ENCODE measurements at places on chromosomes 2 and 18.
A peak's percentile ranks its signal among the peaks of the same experiment; 100 is the strongest.

DNA sequence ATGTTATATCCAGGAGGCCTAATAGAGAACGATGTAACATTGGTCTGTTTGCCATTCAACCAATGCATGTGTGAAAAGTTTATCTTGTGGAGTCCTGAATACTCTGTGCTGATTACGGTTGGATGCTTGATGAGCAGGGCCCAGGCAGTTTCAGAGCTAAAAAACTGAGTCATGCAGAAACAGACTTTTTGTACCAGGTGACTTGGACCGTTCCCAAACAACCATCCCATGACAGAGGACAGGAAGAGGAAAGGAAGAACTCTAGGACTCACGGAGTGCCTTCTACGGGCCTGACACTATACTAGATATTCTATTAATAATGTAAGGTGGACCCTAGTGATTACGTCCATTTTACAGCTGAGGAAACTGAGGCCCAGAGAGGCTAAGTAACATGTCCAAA, 142.1 kb downstream of the ARHGAP28 start:
- no peak for DNase-seq

DNA sequence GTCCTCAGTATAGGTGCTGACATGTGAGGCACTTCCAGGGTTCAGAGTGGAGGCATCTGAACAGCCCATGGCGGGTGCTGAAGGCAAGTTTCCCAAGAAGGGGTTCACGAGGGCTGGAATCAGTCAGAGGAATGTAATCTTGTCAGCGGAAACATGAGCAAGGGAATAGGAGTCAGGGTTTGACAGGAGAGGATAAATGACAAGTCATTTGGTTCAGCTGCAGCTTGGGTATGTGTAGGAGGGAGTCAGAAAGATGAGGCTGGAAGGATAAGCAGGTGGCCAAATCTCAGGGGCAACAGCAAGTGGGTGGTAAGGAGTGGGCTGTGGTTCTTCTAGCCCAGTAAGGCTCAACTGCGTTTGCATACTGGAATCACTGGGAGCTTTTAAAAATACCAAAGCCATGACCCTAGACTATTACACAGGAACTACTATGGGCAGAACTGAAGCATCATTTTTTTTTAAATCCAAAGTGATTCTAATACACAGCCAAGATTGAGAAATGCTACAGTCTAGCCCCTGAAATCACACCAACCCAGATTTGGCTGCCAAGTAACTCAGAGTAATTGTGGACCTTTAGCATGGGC, 41.8 kb upstream of the NAB1 start:
- DNase-seq = no peak

- DNase-seq = peak; percentile 9
Observed at GRCh38 chr2:102141970-102142828, at the start of gene IL1R1. Gene IL1R1, plus strand, starts transcription at chr2:102142746. Its CDS starts 14,979 bp downstream, at chr2:102157725.

DNA sequence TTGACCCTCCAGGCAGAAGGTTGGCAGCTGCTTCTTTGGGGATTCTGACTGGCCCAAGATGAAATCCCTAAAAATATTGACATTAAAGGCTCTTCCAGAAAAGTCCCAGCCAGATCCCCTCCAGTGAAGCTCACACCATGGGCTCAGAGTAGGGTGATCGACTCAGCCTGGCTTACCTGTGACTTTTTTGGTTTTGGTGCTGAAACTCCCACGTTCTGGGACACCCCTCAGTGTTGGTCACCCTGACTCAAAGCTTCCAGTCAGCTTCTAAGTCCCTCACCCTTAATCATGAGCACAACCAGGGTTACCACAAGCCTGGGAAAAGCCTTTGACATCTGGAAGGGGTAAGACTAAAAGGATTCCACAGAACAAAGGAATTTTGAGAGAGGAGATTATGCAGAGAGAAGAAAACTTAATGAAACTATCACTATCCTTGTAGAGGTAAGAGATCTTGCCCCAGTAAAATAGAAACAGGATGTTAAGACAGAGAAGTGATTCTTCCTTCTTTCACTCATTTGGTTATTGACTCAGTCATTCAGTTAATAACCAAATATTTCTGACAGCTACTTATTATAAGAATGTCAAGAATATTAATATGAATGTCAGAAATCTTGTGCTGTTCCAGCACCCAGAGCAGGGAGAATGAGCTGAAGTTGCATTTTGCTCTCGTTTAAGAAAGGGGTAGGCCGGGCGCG, 66.8 kb upstream of the SEC11C start:
- DNase-seq = no peak

DNA sequence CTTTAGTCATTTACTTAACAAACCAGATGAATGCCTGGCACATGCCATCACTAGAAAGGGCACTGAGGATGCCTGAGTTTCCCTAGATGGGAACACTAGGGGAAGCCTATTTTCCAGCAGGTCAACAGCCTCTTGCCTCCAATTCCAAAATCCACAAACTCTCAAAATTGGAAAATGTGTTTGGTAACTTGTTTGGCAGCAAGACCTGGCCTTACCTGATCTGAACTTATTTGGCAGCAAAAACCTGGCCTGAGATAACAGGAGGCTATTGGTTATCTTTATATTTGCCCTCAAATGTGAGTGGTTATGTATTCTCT, 2.6 kb downstream of the LIPG start:
- DNase-seq = no peak

DNA sequence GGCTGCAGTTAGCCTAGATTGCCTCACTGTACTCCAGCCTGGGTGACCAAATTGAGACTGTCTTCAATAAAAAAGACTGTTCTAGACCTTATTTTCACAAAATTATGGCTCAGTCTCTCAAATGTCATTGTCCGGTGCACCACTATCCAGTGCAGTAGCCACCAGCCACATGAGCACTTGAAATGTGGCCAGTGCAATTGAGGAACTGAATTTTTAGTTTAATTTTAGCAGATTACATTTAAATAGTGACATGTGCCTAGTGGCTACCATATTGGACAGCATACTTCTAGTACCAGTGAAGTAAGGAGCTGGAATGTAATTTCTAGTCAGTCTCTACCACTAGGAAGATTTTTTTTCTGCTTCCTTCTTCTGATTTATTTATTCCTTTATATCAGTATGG, 39.4 kb downstream of the KCMF1 start:
- DNase-seq = no peak

DNA sequence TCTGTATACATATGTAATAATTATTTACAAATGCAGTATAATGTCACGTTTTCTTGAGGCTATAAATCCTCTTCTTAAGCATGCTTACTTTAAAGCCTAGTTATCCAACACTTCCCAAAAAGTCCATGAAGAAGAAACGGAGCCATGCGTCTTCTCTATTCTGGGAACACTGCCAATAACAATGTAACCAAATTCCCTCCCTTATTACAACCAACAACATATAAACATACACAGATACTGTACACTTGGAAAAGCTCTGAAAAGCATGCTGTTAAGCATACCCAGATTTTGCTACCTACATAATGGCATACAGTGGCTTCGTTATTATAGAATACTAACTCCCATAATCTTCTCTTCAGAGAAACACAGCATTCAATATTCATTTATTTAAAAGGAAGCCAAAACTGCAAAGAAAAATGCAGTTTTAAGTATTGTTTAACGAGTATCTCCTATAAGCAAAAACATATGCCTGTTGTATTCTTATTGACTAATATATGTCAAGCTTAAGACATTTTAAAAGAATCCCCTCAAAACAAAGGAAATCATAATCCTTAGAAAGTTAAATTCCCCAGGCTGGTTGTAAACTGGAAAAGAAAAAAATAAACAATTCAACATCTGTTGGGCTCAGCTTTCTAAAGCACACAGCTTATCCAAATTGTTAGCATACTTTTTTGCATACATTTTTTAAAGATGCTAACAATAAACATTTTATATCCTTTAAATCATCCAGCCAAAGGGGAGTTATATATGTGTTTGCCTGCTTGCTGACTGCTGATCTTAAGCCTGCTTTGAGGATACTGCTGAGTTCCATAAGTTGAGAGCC, 83.4 kb downstream of the SLC25A12 start:
- DNase-seq = no peak

DNA sequence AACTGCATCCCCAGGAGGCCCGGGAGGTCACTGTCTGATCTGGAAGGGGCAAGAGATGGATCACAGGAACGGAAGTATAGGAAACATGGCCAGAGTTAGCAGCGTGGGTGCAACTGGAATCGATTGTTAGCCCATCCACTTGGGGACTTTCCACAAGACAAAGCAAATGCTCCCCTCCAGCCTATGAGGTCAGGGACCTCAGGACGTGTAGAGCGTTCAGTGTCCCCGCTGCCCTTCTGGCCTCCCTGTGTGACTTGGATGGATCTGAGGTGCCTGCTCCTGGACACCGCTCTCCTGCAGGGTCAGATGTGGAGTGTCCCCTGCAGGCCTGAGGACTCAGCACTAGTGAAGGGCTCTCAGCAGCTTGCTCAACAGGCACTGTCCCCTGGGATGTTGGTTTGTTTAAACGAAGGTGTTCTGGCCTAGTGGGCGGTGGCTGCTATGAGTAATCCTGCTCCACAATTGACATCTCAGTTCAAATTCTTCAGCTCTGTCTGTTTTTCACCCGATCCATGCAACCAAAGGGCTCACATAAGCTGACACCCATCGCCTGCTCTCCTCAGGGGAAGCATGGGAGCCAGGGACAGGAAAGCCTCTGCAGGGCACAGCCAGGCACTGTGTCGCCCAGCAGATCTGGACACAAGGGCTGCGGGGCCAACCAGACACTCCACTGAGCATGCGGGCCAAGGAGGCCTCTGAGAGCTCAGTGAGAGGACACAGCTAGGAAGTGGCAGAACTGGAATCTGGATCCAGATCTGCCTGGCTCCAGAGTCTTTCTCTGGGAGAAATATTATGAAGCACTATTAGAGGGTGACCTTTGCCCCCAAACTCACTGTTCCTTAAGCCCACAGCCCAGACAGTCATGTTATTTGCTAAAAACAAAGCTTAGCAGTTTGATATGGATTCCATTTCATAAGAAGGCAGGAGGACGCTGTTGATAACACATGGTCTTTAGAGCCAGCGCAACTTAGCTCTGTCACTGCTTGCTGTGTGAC, 78.5 kb downstream of the RHOB start:
- peak; percentile 48 for DNase-seq

DNA sequence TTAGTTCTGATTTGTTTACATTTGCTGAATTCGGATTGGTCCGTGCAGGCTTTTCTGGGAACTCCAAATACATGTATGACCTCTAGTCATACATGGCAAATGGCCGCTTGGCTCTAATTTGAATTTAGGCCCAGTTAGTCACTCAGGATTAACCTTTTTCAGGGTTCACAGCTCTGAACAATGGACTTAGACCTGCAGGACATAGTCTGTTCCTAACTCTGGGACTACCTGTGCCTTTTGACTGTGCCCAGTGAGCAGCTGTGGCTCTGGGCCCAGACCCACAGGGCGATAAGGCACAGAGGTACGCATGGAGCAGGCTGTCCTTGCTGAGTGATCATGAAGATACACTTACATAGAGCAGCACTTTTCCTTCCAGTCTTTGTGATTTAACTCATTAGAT, 28.5 kb downstream of the IL37 start:
- DNase-seq = no peak

DNA sequence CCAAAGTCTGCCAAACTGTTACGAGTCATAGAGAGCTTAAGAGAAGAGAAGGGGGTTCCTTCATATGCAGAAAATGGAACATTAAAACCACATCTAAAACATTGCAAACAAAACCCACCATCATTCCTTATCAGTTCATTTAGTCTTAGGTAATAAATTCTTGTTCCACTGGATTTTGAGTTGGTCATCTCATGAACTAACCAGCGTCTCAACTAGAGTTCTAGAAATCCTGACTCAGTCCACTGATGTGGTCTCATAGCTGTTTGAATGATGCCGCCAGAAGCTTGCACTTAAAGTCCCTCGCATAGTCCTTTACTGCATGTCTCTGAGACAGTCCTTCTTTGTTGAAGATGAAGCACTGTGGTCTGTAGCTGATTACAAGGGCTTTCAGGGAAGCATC, 15.0 kb upstream of the CAB39 start:
- no peak for DNase-seq

GRCh38 chr18:44048435-44048834, 632.3 kb upstream of the SETBP1 start:
- no peak for DNase-seq

DNA sequence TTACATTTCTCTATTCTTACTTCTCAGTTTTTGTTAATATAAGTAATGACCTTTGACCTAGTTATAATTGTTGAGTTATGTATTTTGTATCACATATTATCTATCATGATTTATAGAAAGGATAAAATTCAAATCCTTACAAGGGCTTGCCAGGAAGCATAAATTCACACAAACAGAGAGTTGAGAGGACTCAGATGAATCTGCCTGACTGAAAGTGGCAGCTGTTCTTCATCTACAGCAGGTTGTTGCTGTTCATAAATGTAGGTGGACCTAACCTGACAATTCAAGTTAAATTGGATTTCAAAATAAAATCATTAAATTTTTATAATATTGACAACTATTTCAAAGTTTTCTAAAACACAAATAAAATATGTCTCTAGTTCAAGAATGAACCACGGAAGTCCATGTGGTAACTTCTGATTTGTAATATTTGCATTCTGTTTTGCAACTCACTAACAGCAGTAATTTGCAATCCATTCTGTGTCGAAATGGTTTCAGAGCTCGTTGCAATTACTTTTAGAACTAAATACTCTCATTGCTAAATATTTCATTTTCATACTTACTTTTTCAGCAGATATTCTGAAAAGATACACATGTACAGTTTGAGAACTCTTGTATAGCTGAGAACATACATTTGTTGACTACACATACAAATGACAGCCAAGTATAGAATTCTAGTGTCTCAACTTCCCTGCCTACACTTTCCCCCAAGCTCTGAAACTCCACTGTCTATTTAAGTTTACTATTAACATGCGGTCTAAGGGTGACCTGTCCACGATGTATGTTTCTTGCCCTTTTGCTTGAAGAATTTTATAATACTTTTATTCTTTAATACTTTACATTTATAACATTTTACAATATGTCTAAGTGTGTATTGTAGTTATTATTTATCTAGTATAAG, 25.7 kb downstream of the SCN7A start:
- no peak for DNase-seq

DNA sequence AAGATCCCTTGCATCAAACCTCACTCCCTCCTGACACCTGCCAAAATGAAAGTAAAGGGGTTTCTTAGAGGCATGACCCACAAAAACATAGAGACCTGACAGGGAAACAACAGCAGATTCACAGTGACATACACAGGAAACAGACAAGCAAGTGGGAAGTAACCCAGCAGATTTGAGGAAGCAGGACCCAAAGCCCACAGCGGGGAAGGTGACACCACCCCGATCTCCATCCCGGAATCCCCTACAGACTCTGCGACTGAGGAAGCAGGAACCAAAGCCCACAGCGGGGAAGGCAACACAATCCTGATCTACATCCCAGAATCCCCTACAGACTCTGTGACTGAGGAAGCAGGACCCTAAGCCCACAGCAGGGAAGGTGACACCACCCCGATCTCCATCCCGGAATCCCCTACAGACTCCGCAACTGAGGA, 21.6 kb downstream of the CIB4 start:
- no peak for DNase-seq

DNA sequence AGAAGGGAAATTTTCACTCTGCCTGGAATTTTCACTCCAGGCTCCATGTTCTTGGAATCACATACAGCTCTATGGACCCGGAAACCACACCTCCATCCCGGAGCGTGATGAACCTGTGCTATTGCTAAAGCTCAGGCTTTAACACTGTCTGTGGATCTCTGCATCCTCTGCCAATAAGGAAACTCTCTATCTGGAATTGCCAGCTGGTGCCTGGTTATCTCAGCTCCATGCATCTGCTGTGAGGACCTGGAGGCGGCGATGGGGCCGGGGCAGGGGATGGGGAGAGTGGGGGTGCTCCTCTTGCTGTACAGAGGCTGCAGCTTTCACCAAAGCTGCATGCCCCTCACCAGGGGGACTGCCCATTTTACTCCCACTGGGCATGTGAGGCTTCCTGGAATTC, 754.0 kb upstream of the SOX11 start:
- DNase-seq = no peak

Data from GM12891 (cell line).